ENCODE measurements at places on chromosomes 2 and 18. TPM values are rescaled to one million over a fixed set of nuclear protein-coding genes. Genes with fewer than 3 reads are reported as not detected.

The ITGB6 gene
- total RNA-seq: 0.89 TPM

The UGT1A6 gene
- 1.3 TPM for total RNA-seq

The CPLX4 gene
- total RNA-seq: not detected

The ARMC9 gene
- total RNA-seq: 14.7 TPM

The PLCD4 gene
- 0.31 TPM for total RNA-seq

The SLC20A1 gene
- total RNA-seq: 147 TPM

The EVA1A gene
- total RNA-seq: 12.6 TPM

The IL18R1 gene
- 0.99 TPM for total RNA-seq

The CNRIP1 gene
- 2.9 TPM for total RNA-seq

The ANKRD62 gene
- total RNA-seq: not detected

The CCDC150 gene
- 4.5 TPM for total RNA-seq

The VIT gene
- total RNA-seq: not detected

The ATOH8 gene
- total RNA-seq: 4.5 TPM

The KCNG2 gene
- not detected for total RNA-seq

The PRSS56 gene
- 0.16 TPM for total RNA-seq

The TUBA3E gene
- total RNA-seq: not detected

The SULT1C4 gene
- not detected for total RNA-seq

The SERPINB4 gene
- total RNA-seq: 0.16 TPM

The CD8B2 gene
- total RNA-seq: not detected

The CNTNAP5 gene
- total RNA-seq: not detected

The TSPYL6 gene
- not detected for total RNA-seq

The MOCOS gene
- 3.8 TPM for total RNA-seq

The TEKT4 gene
- not detected for total RNA-seq

The SGPP2 gene
- 0.20 TPM for total RNA-seq

Measured in A549 treated with DMSO at 1 μM for 4 hours (cell line).